ENCODE measurements at places on chromosomes 3 and 15.
A peak's percentile ranks its signal among the peaks of the same experiment; 100 is the strongest.

DNA sequence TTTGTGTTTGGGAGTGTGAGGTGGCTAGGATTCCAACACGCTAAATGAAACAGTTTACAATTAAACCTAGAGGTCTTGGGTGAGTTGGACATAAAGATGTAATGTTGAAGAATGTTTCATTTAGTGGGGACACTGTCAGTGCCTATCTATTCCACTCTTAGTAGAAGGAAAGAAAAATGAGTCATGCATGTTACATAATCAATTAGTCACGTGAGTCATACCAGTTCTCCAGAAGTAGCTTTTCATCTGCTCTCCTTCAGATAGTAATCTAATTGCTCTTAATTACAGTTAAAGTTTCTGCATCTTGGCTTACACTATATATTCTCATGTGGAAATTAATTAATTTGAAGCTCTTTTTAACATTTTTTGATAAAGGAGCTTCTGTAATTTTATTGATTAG lies 115.7 kb upstream of the P2RY1 start:
- peak; percentile 21 for DNase-seq

- peak; percentile 62 for DNase-seq
These were observed 3.0 kb downstream of the MEIS2 start for GRCh38 chr15:37097144-37097919.

DNA sequence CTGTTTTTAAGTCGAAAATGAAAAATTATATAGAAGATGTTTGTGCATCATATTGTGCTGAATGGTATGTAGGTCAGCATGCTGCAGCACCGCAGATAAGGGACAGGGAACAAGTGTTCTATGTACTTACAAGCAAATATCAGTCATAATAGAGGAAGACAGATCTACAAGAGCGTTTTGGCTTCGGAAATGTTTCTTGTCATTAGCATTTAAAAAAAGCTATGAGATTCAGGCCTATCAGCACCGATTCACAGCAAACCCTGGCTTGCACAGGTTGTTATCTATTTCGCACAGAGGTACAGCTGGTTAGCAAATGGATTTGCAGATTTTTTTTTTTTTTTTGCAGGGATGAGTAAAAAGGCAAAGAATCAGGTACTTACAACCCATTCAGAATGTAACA lies 204.2 kb upstream of the TBC1D5 start:
- DNase-seq: no peak

GRCh38 chr3:195788711-195789581 lies 22.8 kb downstream of the MUC4 start:
- DNase-seq: no peak

DNA sequence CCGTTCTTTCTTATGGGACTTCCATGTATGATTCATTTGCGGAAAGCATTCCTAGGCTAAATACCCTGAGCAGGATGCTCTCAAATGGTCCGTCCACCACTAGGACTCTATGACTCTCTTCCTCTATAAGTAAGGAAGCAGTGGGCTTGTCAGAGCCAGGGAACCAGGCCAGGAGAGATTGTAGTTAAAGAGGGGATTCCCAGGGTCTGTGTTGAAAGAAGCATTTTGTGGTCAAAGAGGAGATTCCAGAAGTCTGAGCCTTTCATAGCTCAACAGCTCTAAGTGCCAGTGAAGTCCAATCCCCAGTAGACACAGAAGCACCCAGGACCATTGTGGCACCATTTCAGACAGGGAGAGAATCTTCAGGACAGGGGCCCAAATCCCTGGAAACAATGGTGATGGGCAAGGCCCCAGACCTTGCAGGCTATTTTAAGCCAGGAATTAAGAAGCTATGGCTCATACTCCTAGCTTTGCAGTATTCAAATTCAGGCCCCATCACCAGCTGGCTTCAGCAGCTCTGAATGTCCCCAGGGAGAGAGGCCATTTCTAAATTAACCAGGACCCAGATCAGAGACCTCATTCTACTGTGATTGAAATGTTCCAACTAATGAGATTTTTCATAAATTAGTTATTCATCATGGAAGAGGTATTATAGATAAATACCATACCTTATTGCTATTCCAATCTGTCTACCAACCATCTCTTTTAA lies 81.7 kb downstream of the CD47 start:
- peak; percentile 31 for DNase-seq

- no peak for DNase-seq
These were observed 49.3 kb downstream of the HES1 start for GRCh38 chr3:194185221-194185620.

- peak; percentile 38 for DNase-seq
These were observed 7.3 kb downstream of the TPM1 start for GRCh38 chr15:63049783-63050371.

GRCh38 chr3:108182339-108182738 lies 39.9 kb downstream of the IFT57 start:
- no peak for DNase-seq

DNA sequence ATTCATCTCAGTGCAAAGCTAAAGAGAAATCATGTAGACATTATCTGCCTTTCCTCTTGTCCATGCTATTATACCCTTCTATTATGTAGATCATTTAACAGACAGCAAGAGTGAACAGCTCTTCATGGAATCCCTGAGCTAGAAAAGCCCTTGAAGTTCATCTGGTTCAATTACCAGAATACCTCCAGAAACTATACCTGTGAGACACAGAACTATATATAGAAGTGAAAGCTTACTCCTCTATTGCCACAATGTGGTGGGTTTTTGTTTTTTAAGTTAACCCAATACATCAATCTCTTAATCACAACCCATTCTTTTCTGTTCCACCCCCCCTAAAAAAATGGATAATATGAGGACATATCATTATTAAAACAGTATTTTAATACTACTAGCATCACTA lies 347.7 kb downstream of the PLCL2 start:
- no peak for DNase-seq

GRCh38 chr15:76440441-76440840 lies 103.9 kb downstream of the ISL2 start:
- DNase-seq: no peak

GRCh38 chr3:197336348-197336747 lies 37.9 kb upstream of the DLG1 start:
- no peak for DNase-seq

DNA sequence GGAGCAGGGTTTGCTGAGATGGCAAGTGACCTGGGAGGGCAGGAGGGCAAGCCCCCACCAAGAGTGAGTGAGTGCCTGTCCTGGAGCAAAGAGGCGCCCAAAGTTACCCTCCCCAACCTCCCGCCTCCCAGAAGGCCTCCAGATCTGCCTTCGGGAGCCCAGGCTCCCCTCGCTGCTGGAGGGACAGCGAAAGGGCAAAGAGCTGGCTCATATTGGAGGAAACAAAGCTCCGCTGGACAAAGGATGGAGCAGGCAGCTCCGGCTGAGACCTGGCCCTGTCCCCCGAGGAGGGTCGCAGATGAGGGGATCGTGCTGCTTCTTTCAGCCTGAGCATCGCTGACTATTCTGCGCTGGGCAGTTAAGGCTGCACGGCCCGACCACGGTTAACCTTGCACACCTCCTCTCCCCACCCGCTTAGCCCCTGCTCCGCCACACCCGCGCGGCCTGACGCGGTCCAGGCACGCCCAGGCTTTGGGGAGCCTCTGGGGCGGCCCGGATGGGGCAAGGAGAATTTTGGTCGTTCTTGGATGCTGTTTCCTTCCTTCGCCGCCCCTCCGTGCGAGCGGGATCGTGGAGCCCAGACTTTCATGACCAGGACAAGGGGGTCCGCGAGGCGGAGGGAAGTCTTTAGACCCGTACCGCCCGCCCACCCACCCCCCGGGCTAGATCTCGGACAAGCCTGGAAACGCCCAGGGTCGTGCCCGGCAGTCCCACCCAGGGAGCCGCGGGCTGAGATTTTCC lies 651 bp downstream of the PLCD1 start:
- no peak for DNase-seq

DNA sequence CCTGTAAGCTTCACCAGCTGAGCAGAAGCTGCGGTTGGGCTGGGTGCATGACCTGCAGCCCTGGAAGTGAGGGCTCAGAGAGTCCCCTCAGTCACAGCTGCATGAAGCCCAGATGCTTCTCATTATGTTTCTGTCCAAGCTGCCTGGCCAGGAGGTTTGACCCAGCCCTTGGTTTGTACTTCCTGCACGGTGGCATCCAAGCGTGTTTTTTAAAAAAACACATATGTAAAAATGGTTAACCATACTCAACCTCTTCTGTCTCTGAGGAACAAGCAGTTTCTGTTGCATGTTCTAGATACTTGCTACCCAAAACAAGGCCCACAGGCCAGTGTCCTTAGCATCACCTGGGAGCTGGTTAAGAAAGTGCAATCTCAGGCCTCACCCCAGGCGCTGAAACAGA lies 76.0 kb upstream of the ATP10A start:
- DNase-seq: no peak

- DNase-seq: no peak
These were observed 670 bp upstream of the ACAP2 start for GRCh38 chr3:195443391-195443989.

DNA sequence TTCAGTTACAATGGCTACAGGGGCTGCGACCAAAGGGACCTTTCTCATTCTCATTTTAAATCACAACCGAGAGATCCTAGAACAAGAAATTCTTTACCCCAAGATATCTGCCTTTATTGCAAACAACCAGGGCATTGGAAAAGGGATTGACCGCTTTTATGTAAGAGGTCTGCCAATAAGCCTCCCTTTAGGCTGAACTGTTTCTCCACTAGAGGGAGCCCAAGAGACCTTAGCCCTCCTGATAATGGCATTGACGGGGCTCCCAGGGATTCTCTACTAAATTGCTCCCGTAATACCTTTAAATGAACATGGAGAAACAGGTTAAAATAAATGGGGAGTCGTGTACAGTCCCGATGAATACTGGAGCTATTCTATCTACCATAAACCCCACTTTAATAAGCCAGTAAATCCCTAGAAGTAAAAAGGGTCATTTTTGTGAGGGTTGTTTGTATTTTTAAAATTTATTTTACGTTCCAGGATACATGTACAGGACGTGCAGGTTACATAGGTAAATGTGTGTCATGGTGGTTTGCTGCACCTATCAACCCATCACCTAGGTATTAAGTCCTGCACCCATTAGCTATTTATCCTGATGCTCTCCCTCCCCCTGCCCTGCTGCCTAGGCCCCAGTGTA lies 7.5 kb upstream of the IGSF10 start:
- DNase-seq: peak; percentile 62

DNA sequence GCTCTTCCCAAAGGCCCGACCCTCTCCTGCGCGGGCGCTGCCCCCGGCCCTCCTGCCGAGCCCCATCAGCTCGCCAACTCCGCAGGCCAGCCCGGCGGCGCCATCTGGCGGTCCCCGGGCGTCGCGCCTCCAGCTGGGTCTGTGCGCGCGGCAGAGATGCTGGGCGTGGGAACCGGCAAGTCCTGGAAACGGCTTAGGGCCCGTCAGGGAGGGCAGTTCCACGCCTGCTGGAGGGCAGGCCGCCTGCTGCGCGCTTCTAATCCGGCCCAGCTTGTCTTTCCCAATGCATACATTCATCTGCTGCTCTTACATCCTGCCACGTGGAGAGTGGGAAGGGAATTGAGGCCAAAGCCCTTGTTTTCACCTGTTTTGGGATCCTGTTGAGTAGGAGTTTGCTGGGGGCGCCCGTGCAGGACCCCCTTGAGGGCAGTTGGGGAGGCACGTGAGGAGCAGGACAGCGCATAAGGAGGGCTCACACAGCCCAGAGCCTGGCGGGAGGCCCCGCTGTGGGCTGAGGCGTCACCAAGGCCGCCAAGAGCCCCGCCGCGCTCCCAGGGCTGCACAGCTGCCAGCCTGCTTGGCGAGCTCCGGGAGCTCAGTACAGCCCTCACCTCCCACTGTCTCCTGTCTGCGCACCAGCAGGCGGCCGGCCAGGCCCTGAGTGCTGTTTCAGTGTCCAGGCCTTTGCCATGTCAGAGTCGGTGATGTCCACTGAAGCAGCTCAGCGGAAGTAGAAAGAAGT lies 165.6 kb downstream of the NSMCE3 start:
- DNase-seq: peak; percentile 79

DNA sequence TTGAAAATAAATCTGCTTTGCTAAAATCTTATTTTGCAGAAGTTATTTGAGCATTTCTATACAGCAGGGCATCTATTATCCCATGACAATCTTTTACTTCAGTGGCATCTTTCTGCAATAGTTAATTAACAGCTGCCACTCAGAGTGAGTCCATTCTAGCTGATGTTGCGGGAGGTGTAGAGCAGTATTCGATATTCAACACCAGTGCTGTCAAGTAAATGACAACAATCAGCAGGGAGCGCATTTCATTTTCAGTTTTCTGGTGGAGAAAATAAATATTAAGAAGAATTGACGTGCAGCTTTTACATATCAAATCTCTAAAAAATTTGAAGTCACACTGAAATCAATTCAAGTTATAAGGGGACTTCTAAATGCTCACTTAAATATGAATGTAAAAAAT lies 286.2 kb downstream of the CTNNB1 start:
- DNase-seq: no peak

DNA sequence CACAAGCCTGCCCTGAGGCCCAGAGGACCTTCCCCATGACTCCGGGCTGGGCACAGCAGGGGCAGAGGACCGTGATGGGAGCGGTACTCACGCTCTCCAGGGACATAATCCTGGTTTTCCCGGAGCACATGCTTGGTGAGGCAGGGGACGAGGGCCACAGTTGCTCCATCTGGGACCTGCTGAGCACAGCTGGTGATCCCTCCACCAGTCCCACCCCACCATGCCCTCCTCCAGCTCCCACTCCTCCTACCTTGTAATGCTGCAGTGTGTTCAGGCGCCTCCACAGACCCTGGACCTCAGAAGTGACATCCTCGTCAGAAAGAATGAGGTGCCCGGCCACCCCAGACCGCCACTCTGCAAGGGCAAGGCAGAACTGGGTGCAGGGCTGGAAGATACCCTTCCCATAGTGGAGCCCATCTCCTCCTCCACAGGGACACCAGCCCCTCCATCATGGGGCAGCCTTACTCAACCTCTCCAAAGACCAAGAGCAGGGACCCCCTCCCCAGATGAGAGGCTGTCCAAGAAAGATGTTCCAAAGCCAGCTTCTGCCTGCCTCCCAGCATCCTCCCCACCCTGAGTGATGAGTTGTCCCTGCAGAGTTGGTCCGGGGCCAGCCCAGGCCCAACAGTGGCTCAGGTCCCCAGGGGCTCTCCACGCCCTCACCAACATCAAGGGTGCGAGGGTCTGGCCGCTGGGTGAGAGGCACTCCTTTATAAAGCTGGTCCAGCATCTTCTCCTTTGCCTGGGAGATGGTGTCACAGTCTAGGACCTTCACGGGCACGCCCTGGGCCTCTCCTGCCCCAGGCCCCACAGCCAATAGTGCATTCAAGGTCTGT lies 19.5 kb downstream of the PLXNB1 start:
- DNase-seq: no peak

GRCh38 chr3:31634476-31634875 lies 101.8 kb downstream of the STT3B start:
- no peak for DNase-seq

DNA sequence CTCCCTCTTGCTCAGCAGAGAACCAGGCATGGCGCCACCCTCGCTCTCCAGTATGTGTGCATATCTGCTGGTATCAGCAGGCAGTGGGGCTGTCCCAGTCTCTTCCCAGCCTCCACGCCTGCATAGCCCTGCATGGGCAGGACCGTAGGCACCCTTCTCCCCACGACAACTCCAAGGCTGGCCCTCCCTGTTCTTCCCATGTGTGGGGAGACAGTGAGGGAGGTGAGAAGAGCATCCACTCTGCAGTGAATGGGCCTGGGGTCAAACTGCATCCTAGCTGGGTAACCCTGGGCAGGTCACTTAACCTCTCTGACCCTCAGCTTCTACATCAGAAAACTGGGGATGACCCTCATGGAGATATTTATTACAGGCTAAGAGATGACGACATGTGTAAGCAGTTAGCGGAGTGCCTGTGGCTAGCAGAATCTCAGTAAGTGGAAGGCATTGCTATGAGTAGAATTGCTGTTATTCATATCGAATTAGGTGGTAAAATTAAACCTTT lies 13.3 kb upstream of the SSUH2 start:
- DNase-seq: no peak
